B cell (primary cell): ENCODE measurements at places on chromosomes 4 and X. TPM values are rescaled to one million over a fixed set of nuclear protein-coding genes. Genes with fewer than 3 reads are reported as not detected.

The GLOD5 gene
- not detected in 2 replicates for total RNA-seq

The CXCL6 gene
- total RNA-seq, result not detected in 2 replicates

The PHEX gene
- total RNA-seq, result 0.15 and 0.56 TPM in 2 replicates

The LDB2 gene
- not detected in 2 replicates for total RNA-seq

The TEX11 gene
- not detected in 2 replicates for total RNA-seq

The UGT2B17 gene
- 0.41 and 0.52 TPM in 2 replicates for total RNA-seq

The TKTL2 gene
- total RNA-seq, result 0.15 and 0.27 TPM in 2 replicates

The PPBP gene
- total RNA-seq, result 0.42 TPM in 1 of 2 replicates, not detected in the other

The GPAT3 gene
- 0.89 and 1.0 TPM in 2 replicates for total RNA-seq

GRCh38 chr4:171644430-171645057, 168.7 kb upstream of the GALNTL6 start:
- DNase-seq, result peak; percentile 28
- no peaks in the 10 kb centered on the region for H3K27me3 ChIP-seq

GRCh38 chrX:20378233-20378920, 111.7 kb upstream of the RPS6KA3 start:
- no peak for DNase-seq
- peaks cover 20% of the 10 kb centered on the region for H3K4me1 ChIP-seq
- H3K27ac ChIP-seq, result no peak overlapping the region
- no peak overlapping the region for H3K4me3 ChIP-seq

GRCh38 chrX:47156611-47157520, 11.8 kb downstream of the RBM10 start:
- no peak overlapping the region for H3K27ac ChIP-seq
- no peaks in the 10 kb centered on the region for H3K27me3 ChIP-seq
- no peak overlapping the region for H3K4me3 ChIP-seq
- no peak for DNase-seq
- peaks cover 24% of the 10 kb centered on the region for H3K36me3 ChIP-seq

- no peak overlapping the region for H3K27ac ChIP-seq
- H3K4me3 ChIP-seq, result no peak overlapping the region
- no peaks in the 10 kb centered on the region for H3K27me3 ChIP-seq
- no peak for DNase-seq
Observed at GRCh38 chrX:37361596-37361995, 12.4 kb downstream of the PRRG1 start.

- no peaks in the 10 kb centered on the region for H3K27me3 ChIP-seq
- H3K4me1 ChIP-seq, result no peaks in the 10 kb centered on the region
- no peaks in the 10 kb centered on the region for H3K36me3 ChIP-seq
- H3K27ac ChIP-seq, result no peak overlapping the region
- H3K4me3 ChIP-seq, result no peak overlapping the region
Observed at GRCh38 chr4:142883040-142883832, 37.1 kb upstream of the INPP4B start.

DNA sequence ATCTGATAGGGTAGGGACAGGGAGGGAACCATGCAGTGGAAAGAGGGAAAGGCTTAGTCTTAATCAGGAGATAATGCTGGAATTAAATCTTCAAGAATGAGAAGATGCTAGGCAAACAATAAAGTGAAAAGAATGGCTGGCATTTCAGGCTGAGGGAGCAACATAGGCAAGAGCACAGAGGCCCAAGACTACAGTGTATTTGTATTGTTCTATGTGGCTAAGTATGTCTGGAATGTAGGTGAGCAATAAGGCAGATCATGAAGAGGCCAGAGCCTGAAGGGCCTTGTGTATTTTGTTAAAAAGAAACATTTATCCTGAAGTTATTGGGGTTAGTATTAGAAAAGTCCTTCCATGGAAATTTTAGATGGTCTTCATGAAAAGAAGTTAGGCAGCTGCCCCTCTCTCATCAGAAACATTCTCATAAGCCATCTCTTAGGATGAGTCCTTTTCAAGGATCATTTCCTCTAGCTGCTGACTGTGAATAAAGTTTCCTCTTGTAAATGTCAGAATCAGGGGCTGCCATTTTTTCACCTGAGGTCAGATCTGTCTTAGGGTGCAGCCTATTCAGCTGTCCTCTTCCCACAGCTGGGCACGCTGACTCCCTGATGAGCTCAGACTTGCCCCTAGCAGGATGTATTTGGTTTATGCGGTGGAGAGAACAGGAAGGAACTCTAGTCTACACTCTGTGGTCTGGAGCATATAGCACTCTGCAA, 46.3 kb downstream of the ATP10D start:
- no peaks in the 10 kb centered on the region for H3K27me3 ChIP-seq
- peak; percentile 54 for DNase-seq
- H3K36me3 ChIP-seq, result peaks cover 14% of the 10 kb centered on the region
- no peak overlapping the region for H3K4me3 ChIP-seq

DNA sequence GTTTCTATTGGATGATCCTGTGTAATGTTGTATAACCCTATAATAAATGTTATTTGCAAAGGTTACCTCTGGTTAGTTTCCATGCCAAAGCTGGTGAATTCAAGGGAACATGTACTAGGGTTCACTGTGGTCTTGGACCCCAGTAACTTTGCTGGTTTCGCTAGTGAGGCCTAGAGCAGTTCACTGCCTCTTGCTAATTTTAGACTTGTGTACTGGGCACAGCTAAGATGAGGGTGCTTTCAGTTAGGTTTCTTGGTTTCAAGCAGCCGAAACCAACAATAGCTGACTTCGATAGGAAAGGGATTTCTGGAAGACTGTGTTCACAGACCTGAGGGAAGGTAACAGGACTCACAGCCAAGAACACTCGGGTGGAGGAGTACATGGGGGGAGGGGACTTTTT, 215.5 kb upstream of the BCOR start:
- H3K27me3 ChIP-seq, result no peaks in the 10 kb centered on the region
- no peak overlapping the region for H3K27ac ChIP-seq
- no peaks in the 10 kb centered on the region for H3K36me3 ChIP-seq

- H3K4me1 ChIP-seq, result no peaks in the 10 kb centered on the region
- H3K4me3 ChIP-seq, result no peak overlapping the region
- no peak overlapping the region for H3K27ac ChIP-seq
- no peaks in the 10 kb centered on the region for H3K27me3 ChIP-seq
- DNase-seq, result no peak
- no peaks in the 10 kb centered on the region for H3K36me3 ChIP-seq
Observed at GRCh38 chr4:147865926-147866325, 134.0 kb downstream of the ARHGAP10 start.

DNA sequence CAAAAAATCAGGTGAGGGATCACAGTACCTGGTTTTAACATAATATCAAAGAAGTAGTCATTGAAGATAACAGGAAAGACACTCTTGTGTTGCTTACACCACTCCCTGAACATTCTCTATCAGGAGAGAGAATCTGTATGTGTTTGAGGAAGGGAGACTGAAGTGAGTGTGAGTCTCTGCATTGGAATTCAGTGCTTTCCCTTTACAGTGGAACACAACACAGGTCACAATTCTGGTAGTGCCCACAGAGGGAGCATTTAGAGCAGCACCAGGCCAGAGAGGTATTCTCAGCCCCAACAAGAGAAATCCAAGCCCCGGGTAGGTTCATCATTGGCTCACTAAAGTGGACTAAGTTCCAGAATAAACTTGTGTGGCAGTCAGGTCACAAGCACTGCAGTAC, 64.7 kb upstream of the UBQLN2 start:
- no peaks in the 10 kb centered on the region for H3K4me1 ChIP-seq
- H3K27ac ChIP-seq, result no peak overlapping the region
- no peak overlapping the region for H3K4me3 ChIP-seq
- no peaks in the 10 kb centered on the region for H3K36me3 ChIP-seq
- no peak for DNase-seq
- H3K27me3 ChIP-seq, result no peaks in the 10 kb centered on the region

DNA sequence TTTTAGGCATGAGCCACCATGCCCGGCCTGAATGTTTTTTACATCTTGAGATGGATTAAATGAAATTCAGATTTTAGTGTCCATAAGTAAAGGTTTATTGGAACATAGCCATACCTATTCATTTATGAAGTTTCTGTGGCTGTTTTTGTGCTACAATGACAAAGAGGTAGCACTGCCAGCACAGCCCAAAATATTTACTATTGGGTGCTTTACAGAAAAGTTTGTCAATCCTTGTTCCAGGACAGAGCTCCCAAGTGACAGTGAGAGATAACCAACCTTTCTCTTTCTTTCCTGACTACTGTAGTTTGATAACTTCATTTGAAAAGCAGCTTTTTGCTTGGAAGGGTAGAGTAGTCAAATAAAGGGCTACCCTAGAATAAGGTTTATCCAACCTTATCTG, 116.2 kb downstream of the CAMK2D start:
- no peak overlapping the region for H3K27ac ChIP-seq
- H3K36me3 ChIP-seq, result peaks cover 2% of the 10 kb centered on the region
- DNase-seq, result no peak
- no peak overlapping the region for H3K4me3 ChIP-seq
- H3K27me3 ChIP-seq, result no peaks in the 10 kb centered on the region

DNA sequence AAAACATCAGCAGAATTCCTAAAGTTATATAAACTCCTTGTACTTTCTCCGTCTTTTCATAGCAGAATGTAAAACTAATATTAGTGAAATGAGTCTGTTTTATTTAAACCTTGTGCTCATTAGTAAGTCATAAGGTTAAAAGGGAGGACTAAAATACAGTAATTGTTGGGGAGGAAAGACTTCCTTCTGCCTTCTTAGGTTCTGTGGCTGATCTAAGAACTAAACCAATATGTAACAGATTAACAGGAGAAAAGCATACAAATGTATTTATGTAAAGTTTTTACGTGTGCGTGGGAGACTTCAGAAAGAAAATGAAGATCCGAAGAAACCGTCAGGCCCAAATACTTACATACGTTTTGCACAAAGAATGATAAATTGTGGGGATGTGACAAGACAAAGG, 286.6 kb upstream of the MAD2L1 start:
- no peaks in the 10 kb centered on the region for H3K4me1 ChIP-seq
- no peak for DNase-seq
- no peak overlapping the region for H3K4me3 ChIP-seq
- H3K27me3 ChIP-seq, result no peaks in the 10 kb centered on the region

GRCh38 chr4:109005523-109005922, 242.7 kb upstream of the ETNPPL start:
- no peak overlapping the region for H3K27ac ChIP-seq
- no peaks in the 10 kb centered on the region for H3K36me3 ChIP-seq
- H3K27me3 ChIP-seq, result no peaks in the 10 kb centered on the region
- no peaks in the 10 kb centered on the region for H3K4me1 ChIP-seq

DNA sequence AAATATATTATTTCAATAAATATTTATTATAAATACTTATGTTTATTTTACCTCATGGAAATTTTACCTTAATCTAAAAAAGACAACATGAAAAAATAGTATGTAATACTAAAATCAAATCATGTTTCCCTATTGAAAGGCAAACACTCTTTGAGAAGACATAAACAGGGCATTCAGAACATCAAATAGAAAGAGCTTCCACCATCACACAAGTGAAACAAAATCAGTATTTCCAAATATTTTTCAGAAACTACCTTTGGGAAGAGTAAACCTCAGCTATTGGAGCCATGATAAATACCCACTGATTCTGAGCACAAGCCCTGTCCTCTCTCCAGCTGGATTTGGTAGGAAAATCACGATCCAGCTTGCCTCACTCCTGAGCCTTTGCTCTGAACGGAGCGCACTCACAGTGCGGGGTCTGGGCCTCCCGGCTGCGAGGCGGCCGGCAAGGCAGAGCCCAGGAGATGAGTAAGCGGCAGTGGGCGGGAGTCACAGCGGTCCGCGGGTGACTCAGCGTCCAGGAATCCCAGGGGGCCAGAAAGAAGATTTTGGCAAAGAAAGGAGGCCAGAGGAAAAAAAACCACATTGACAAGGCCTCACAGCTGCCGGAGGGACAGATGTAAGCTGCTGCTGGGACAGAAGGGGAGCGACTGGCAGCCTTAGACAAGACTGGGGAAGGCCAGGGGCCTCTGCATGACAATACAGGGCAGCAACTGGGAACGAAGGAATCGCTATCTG, 14.7 kb upstream of the ANXA5 start:
- H3K36me3 ChIP-seq, result no peaks in the 10 kb centered on the region
- no peak overlapping the region for H3K4me3 ChIP-seq
- H3K27ac ChIP-seq, result no peak overlapping the region
- peaks cover 3% of the 10 kb centered on the region for H3K4me1 ChIP-seq

DNA sequence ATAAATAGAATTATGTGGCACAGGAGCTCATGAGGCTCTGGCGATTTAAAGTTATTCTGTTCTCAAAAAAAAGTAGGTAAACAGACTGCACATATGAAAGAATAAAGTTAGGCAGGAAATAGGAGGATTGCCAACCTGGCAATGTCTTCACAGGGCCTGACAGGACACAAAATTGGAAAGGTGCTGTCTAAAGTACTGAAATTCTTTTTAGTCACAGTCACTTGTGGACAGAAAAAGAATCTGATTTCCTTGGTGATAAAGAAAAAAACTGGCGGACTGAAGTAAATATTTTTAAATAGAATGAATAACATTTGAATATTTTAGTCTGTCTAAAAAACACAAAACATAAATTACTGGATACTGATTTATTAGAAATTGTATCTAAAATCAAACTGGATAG, 124.4 kb downstream of the VEGFC start:
- H3K27ac ChIP-seq, result no peak overlapping the region
- no peaks in the 10 kb centered on the region for H3K36me3 ChIP-seq
- no peaks in the 10 kb centered on the region for H3K4me1 ChIP-seq
- no peak overlapping the region for H3K4me3 ChIP-seq

- H3K27me3 ChIP-seq, result no peaks in the 10 kb centered on the region
- H3K27ac ChIP-seq, result no peak overlapping the region
- no peak overlapping the region for H3K4me3 ChIP-seq
- no peaks in the 10 kb centered on the region for H3K36me3 ChIP-seq
- no peak for DNase-seq
Observed at GRCh38 chrX:139267851-139268250, 262.7 kb upstream of the F9 start.

GRCh38 chr4:69743476-69744156, 16.8 kb downstream of the SULT1B1 start:
- H3K4me1 ChIP-seq, result no peaks in the 10 kb centered on the region
- H3K27me3 ChIP-seq, result no peaks in the 10 kb centered on the region
- no peak overlapping the region for H3K27ac ChIP-seq
